ENCODE measurements at places on chromosomes 13 and 19.
A peak's percentile ranks its signal among the peaks of the same experiment; 100 is the strongest.

- DNase-seq: no peak
These were observed 369.5 kb downstream of the KCNRG start for GRCh38 chr13:50384724-50385123.

GRCh38 chr13:104442536-104442935 is 1376.3 kb upstream of the SLC10A2 start:
- no peak for DNase-seq

- no peak for DNase-seq
These were observed 23.1 kb upstream of the ASPDH start for GRCh38 chr19:50536662-50537305.

- no peak for DNase-seq
These were observed 62.7 kb downstream of the PCDH9 start for GRCh38 chr13:67167420-67167819.

- no peak for DNase-seq
These were observed 76.4 kb upstream of the MCF2L start for GRCh38 chr13:112892426-112893206.

DNA sequence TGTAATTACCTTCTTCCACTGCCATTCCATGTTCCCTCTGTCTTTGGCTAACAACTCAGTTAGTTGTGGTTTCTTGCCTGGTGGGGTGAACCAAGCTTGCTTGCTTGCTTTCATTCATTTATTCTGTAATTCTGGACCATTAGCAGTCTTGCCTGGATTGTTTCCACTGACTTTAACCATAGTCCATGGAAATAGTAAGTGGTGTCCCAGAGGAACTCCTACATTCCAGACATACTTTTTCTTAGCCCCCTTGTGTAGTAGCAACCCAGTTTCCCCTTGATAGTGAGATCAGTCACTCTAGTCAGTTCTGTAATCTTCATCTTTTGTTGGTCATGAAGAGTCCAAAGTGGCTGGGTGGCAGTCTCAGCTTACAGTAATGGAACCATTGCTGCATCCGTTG is 23.2 kb downstream of the PDS5B start:
- DNase-seq: no peak

DNA sequence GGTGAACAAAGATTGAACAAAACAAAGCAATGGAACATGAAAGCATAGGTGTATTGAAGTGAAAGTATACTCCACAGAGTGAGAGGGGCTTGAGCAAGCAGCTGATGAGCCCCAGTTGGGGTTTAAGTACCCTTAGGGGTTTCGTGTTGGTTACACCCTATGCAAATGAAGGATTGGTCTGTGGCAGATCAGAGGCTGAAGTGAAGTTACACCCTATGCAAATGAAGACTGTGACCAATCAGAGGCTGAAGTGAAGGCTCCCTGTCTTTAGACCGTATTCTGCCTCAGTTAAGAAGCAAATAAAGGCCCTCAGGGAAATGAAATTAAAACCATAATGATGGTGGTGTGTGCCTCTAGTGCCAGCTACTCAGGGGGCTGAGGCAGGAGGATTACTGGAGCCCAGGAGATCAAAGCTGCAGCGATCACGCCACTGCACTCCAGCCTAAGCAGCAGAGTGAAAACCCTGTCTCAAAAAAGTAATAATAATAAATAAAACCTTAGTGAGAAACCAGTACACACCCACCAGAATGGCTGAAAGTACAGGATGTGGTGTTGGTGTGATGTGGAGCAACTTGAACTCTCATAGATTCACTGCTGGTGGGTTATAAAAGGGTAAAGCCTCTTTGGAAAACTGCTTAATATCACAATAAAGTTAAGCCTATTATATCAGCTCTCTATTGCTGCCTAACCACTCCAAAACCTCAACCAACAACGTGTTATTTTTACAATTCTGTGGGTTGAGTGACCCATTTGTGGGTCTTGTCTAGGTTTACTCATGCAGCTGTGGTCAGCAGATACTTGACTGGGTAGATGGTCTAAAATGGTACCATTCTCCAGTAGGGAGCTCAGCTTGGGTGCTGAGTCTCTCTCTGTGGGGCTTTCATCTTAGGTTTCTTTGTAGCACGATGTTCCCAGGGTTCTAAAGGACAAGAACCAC is 12.8 kb upstream of the UPF3A start:
- no peak for DNase-seq

GRCh38 chr19:47486900-47487299 is 2.9 kb upstream of the KPTN start:
- no peak for DNase-seq

GRCh38 chr13:34941835-34942731 is at the start of gene NBEA:
NBEA (plus strand) TSS chr13:34942270; CDS start chr13:34942821, 551 bp downstream.
- peak; percentile 43 for DNase-seq

DNA sequence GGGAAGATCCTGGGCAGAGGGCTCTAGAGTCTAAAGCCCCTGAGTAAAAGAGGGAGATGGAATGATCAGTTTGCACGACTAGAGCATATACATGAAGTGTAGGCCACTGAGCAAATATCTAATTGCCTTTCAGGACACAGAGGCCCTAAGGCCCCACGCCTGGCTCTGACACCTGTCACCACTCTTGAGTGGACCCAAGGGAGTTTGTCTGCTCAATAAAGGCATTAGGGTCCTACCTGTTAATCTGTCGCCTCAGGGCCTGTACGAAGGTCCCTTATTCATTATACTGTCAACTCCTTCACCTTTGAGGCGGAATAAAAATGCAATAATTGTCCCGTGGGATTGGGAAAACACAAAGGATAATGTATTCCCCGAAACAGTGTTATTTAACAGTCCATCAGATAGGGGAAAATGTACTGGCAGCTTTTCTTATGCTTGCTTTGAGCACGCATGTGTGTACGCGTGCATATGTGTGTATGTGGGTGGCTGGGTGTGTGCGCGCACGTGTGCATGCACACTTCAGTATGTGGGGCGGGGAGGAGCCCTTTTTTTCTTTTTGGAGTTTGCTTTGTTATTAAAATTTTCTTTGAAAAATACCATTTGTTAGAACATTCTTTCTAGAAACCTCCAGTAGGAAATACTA is 161.8 kb upstream of the SERP2 start:
- no peak for DNase-seq

DNA sequence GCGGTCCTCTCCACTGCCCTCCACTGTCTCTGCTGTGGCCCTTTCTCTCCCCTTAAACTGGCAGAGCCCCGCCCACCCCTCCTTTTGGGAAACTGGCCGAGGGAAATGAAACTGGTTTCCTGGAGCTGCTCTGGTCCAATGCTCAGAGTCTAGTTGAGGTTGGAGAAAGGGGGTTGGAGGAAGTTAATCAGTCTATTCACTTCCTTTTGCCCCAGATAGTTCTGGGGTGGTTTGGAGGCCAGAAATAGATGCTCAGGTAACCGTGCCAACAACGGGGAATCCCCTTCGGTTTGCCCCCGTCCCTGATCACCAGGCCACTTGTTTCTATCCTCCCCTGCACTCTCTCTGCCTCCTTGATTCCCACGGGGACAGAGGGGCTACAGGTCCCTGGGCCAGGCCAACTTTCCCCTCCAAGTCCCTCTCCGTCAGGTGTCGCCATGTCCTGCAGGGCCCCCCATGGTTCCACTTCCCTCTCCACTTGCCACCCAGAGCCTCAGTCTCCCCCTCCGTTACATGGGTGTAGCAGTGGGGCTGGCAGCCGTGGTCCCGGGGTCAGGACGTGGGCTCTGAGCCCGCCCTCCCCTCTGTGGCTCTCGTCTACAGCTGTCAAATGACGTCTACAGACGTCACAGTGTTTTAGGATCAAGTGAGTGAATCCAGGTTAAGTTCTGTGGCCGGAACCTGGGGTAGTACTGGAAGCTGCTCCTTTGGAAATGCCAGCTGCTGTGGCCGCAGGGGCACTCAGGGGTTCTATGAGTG is at the start of gene IL4I1:
TSS of gene IL4I1 (minus strand) at position 25 of the 759 bp plus-strand sequence. CDS start 727 bp downstream, outside the sequence.
- no peak for DNase-seq

DNA sequence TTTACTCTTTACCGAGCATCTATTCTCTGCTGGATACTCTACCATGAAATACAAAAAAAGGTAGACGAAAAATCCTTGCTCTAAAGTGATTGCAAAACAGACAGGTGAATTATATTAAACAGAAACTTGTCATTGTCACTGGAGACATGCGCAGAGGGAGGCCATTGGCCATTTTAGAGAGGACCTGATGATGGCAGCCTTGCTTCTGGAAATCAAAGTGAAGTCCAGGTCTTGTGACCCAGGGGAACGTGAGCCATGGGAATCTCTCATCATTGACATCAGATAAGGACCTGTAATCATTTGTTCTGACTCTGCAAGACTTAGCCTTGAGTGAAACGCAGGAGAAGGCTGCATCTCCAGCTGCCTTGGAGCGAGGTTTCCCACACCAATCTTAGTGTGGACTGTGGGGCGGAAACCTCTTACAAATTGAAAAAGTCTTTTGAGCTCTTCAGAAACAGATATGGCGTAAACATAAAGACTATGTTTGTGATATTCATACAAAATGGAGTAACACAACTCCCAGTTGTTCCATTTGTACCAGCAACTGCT is 16.8 kb upstream of the SLC46A3 start:
- no peak for DNase-seq

DNA sequence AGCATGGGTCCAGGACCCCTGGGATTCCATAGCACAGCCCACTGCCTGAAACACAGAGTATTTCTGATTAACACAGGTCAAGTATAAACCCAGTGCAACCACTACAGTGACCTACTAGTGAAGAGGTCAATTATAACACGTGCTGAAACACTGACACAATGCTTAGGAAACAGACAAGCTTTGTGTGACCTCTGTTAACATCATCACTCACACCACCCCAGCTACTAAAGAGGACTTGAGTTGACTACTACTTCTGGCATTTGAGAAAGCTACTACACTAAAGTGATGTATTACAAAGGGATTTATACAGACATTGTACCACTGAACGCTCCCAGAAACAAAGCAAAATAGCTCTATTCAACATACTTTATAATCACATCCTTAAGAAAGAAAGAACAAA is 1935.9 kb upstream of the PCDH20 start:
- DNase-seq: no peak

DNA sequence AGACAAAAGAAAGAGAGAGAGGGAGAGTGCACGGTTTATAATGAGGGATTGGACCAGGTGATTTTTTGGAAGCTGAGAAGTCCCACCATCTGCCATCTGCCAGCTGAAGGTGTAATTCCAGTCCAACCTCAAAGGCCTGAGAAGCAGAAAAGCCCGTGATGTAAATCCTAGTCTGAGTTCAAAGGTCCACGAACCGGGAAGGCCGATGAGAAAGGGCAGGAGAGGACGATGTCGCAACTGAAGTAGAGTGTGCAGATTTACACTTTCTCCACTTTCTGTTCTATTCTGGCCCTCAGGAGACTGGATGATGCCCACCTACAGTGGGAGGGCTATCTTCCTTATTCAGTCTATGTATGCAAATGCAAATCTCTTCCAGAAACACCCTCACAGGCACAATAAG is 500.0 kb downstream of the DIAPH3 start:
- DNase-seq: no peak

DNA sequence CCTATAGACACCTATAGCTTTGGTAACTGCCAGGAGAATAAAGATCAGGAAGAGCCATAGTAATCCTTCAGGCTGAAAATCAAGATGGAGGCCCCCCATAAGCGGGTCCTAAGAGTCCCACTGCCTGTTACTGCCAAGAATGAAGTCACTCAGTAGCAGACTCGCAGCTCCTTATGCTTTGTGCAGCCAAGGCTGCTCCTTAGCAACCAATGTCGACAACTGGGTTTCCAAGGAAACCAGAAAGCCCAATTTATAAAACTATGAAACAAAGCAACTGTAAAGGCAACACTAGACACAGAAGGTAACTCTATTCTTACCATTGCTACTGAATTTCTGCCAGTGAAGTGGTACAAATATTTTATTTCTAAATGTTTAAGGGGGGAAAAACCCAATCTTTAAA is 56.5 kb downstream of the DCLK1 start:
- no peak for DNase-seq

DNA sequence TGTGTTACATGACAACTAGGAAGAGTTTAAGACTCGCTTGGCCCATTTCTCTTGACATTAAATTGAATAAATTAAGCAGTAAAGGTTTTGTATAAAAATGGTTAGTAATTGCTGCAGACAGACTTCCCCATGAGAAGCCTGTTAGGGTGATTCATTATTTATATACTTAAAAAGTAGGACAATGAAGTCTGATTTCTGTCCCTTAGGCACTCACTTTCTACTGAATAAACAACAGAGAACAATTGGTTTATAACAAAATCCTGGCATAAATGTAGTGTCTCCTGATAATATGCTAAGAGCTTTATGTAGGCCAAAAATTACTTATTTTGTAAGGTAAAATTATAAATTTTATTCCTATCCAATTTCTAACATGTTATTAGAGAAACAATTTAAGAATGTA is 2138.5 kb upstream of the PCDH20 start:
- DNase-seq: no peak

DNA sequence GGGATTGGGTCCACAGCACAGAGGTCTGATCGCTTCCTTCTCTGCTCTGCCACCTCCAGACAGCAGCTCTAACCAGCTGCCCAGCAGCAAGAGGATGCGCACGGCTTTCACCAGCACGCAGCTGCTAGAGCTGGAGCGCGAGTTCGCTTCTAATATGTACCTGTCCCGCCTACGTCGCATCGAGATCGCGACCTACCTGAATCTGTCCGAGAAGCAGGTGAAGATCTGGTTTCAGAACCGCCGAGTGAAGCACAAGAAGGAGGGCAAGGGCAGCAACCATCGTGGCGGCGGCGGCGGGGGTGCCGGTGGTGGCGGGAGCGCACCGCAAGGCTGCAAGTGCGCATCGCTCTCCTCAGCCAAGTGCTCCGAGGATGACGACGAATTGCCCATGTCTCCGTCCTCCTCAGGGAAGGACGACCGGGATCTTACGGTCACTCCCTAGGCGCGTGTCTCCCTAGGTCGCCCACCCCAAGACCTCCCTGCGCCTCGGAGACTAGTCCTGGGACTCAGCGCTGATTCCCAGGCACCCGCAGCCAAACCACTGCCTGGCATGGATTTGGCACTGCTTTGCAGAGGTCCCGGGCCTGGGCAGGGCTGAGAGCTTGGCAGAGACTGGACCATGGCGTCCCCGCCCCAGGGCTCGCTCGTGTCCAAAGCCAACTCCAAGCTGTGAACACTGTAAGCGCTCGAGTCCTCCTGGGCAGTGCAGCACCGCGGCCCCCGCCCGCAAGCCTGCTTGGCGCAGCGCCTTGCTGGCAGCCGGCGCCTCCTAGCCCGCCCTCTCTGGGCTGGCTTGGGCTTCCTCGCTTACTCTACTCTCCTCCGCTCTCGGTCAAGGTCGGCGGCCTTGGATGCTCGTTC is 1.5 kb downstream of the GSX1 start:
- no peak for DNase-seq

GRCh38 chr19:47427241-47428176 is 8.2 kb upstream of the MEIS3 start:
- peak; percentile 48 for DNase-seq

GRCh38 chr13:110419381-110419791 is 112.3 kb downstream of the COL4A2 start:
- no peak for DNase-seq

- no peak for DNase-seq
These were observed 447 bp downstream of the RBM42 start for GRCh38 chr19:35629332-35629633.

- DNase-seq: no peak
These were observed 1193.7 kb downstream of the EFNB2 start for GRCh38 chr13:105341758-105342157.

GRCh38 chr13:98496479-98496791 is 80.5 kb downstream of the STK24 start:
- no peak for DNase-seq
